Vagina (tissue), 2 donors: ENCODE measurements at places on chromosomes 13 and 19. TPM values are rescaled to one million over a fixed set of nuclear protein-coding genes. Genes with fewer than 3 reads are reported as not detected.

NOTCH3 gene
- 76.6 TPM for total RNA-seq

KIR3DL1 gene
- total RNA-seq: not detected

CRX gene
- not detected for total RNA-seq

VSTM1 gene
- total RNA-seq: not detected

S1PR5 gene
- 36.6 TPM for total RNA-seq

TRPM4 gene
- 22.8 TPM for total RNA-seq

RNF17 gene
- not detected for total RNA-seq

GRCh38 chr13:24505256-24505655 is 7.3 kb downstream of the PARP4 start:
- DNase-seq: no peak

DNA sequence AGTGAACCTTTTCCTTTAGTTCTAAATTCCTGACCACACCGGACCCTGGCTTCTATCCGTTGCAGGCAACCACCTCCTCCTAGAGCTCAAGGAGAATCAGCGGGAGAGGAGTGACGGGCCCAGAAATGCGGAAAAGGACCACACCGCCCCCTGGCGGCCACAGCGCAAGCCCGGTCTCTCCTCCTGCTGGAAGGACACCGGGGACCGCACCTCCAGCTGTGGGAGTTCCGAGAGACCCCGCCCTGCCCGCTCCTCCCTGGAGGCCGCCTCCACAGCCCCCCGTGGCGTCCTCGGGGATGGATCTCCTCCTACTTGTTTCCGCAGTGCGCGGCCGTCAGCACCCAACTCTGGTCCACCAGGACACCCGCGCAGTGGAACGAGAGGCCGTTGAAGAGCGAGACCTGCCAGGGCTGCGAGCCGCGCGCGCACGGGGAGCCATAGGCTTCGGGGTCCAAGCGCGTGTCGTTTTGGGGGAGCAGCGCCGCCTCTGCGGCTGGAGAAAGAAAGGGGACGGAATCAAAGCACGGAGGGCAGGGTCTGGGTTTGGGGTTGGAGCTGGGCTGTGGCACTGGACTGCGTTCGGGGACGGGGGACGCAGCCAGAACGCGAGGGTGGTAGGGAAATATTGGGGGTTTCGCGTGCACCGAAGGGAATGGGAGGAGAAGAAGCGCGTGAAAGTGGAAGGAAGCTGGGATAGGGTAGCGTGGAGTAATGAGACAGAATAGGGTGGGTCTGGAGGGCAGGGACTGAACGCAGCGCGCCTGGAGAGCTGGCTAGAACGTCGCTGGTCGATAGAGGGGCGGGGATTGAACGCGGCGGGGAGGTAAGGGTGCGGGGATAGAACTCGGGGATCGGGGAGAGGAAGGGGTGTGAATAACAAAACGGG is 2.5 kb downstream of the KLK10 start:
- DNase-seq: no peak

DNA sequence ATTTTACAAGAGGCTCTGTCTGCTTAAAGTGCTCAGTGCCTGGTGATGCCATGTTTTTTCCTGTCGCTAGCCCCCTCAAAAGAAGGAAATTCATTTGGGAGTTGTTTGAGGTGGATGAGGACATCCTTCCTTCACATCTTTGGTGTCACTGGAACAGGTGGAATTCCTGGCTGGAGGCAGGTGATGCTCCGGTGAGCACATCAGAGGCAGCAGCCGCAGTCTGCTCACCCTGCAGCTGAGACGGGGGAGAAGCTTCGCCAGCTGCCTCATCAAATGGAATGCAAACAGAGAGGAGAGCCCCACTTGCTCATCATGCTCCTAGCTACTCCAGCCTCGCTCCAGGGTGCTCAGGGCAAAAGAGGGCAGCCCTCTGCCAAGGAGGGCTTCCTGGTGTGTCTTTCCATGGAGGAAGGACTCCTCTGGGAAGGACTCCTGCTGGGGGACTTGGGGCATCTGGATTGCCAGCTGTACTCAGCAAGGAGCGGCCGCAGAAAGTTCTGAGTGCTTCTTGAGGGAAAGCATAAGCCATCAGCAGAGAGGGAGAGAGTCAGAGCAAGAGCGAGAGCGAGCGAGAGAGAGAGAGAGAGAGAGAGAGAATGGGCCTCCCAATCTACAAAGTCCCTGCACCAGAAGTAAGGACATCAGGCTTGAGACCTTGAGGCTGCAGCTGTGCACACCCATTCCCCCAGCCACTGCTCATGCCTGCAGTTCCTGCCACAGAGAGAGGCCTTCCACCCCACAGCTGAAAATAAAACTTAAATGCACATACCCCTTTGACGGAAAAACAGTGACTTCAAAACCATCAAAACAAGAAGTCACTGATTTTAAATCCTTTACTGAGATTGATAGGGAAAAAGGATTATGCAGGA is 74.3 kb upstream of the UBL3 start:
- DNase-seq: no peak

DNA sequence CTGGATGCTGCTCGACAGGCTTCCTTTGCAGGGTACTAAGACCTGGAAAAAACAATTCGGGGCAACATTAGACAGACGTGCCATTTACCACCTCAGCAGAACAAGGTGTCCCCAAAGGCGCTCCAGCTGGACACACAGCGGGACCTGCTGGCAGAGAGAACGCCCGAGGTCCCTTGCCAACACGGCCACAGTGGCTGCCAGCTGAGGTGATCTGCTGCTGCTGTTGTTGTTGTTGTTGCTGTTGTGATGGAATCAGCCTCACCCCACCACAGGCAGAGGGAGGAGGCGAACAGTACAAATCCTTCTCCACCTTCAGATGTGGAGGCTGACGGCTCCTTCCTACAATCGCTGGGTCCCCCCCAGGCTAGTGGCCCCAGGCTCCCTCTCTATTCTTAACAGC is 25.2 kb downstream of the ANKRD27 start:
- DNase-seq: no peak

- no peak for DNase-seq
Observed at GRCh38 chr19:46607448-46607841, 6.3 kb downstream of the CALM3 start.

GRCh38 chr19:51143486-51143885 is 1.4 kb downstream of the SIGLEC7 start:
- DNase-seq: no peak

GRCh38 chr19:39916236-39916635 is 18.2 kb downstream of the FCGBP start:
- no peak for DNase-seq

DNA sequence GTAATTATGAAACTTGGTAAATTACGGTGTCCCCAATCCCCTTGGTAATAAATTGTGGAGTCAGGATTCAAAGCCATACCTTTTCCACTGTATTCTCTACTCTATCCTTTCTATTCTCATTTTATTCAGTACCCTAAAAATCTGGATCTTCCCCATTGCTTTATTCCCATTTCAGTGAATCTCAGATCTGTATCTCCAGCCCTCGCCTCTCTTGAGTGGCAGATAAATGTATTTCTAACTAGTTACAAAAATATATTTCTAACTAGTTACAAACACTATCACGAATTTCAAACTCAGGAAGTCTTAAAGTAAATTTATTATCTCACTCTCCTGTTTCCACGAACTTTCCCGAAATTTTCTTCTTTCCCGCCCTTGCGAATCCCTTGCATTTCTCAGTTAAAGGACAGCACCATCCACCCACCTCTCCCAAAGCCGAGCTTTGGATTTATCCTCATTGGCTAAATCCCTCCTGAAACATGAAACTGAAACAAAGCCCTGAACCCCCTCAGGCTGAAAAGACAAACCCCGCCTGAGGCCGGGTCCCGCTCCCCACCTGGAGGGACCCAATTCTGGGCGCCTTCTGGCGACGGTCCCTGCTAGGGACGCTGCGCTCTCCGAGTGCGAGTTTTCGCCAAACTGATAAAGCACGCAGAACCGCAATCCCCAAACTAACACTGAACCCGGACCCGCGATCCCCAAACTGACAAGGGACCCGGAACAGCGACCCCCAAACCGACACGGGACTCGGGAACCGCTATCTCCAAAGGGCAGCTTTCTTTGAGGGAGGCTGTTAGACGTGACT is 164.3 kb upstream of the PABPC3 start:
- DNase-seq: no peak

- DNase-seq: no peak
Observed at GRCh38 chr13:66585669-66586203, 644.4 kb downstream of the PCDH9 start.

DNA sequence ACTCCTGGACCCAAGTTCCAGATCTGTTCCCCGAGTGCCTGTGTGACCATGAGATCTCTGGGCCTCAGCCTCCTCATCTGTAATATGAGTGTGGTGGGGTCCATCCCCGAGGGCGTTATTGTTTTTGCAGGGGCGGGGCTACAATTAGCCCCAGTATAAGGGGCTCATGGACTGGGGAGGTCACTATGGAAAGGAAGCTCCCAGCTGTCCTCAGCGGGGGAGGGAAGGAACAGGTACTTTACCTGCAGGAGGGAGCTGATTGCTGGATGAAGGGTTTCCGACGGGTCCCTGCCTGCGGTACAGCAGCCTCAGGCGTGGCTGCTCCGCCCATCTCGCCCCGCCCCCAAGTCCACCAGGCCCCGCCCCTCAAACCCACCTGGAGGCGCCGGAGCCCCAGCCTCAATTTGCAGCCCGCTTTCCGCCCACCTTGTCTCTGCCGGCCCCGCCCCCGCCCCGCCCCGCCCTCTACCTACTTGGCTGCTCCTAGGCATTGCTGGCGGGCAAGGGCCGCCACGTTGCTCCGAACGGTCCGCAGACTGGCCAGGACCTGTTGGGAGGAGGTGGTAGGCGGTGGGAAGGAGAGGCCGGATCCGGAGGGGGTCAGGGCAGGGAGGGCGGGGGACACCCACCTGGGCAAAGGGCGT is 5.5 kb downstream of the PDE4C start:
- DNase-seq: no peak

DNA sequence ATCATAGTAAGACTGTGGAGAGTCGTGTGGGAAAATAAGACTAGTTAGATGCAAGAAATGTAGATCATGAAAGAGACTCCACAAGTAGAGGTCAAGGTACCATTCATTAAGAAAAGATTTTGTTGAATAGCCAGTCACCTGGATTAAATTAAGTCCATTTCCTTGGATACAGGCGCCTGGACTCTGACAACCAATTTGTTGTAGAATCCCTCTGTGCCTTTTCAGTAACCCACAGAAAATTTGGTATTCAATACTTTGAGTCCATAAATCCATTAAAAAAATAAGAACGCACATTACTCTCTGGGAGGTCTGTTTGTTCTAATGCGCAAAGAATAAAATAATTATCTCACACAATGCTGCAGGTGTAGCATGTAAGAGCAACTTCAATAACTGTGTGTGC is 469.4 kb downstream of the KLF12 start:
- no peak for DNase-seq

DNA sequence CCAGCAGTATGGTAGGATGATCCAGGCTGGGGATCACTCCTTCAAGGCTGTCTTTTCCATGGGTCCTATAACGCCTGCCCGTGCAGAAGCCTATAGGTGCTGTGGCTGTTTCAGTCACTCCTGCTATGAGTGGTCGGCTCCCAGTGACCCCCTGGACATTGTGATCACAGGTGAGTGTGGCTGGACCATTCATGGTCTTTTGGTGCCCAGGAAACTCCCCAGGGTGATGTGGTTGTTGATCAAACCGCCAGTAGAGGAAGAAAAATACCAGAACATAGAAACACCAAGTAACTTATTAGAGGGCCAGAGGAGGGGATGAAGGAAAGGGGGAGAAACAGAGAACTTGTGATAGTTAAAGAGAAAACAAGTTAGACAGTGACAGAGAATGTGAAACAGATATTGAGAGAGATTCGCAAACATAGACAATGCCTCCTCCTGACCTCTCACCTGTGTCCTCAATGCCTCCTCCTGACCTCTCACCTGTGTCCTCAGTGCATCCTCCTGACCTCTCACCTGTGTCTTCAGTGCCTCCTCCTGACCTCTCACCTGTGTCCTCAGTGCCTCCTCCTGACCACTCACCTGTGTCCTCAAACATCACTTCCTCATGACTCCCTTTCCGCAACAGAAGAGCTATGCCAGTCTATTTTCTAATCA is 19.4 kb downstream of the LAIR2 start:
- no peak for DNase-seq

DNA sequence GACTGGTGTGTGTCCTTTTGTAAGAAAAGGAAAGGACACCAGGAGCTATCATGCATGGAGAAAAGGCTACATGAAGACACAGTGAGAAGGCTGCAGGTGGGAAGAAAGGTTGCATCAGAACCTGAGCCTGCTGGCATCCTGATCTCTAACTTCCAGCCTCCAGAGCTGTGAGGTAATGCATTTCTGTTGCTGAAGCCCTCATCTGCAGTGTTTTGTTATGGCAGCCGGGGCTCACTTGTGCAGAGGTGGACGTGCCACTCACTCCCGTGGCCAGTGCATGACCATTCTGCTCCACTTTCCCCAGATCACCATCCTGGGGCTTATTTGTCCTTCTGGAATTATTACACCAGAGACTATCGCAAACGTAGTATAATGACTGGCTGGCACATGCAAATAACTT is 155.3 kb downstream of the IRS2 start:
- DNase-seq: no peak

GRCh38 chr19:48695743-48696352 is at the start of gene FUT2:
FUT2 (plus strand) TSS chr19:48695971; CDS start chr19:48702957, 6,986 bp downstream.
- DNase-seq: no peak
